ENCODE measurements at places on chromosomes 6 and 20. TPM values are rescaled to one million over a fixed set of nuclear protein-coding genes. Genes with fewer than 3 reads are reported as not detected.

SEMG1 gene
- total RNA-seq, result not detected

GRCh38 chr20:4369798-4370124 is 351.9 kb upstream of the PRND start:
- no peaks in the 10 kb centered on the region for H3K36me3 ChIP-seq
- peaks cover 13% of the 10 kb centered on the region for H3K27me3 ChIP-seq
- DNase-seq, result no peak
- no peak overlapping the region for H3K4me3 ChIP-seq
- H3K4me1 ChIP-seq, result no peaks in the 10 kb centered on the region
- H3K27ac ChIP-seq, result no peak overlapping the region

SIRPA gene
- total RNA-seq, result 6.8 TPM

APCDD1L gene
- total RNA-seq, result not detected

- H3K27me3 ChIP-seq, result no peaks in the 10 kb centered on the region
- no peak overlapping the region for H3K27ac ChIP-seq
- no peak overlapping the region for H3K4me3 ChIP-seq
Measured at GRCh38 chr6:109291902-109292301, 90.4 kb downstream of the CD164 start.

- no peak overlapping the region for H3K27ac ChIP-seq
- no peak overlapping the region for H3K4me3 ChIP-seq
- H3K4me1 ChIP-seq, result no peaks in the 10 kb centered on the region
- H3K27me3 ChIP-seq, result no peaks in the 10 kb centered on the region
- DNase-seq, result no peak
- no peaks in the 10 kb centered on the region for H3K36me3 ChIP-seq
Measured at GRCh38 chr6:77445214-77445613, 18.1 kb downstream of the HTR1B start.

DNA sequence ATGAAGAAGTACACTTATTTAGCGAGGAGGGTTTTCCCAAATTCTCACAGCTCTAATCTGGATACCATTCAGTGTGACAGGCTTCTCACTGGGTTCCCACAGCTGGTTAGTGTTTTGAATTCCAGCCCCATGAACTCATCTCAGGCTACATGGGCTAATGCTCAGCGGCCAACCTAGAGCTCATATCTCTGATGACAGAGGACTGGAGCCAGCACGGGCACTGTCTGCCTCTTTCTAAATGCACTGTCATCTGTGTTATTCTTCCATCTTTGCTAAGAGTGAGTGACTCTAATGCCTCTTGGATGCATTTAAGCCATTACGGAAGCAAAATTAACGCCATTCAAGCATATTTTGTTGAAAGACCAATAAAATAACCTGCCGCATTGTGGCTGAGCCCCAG is 308.9 kb upstream of the JAG1 start:
- no peaks in the 10 kb centered on the region for H3K27me3 ChIP-seq
- H3K4me1 ChIP-seq, result peaks cover 17% of the 10 kb centered on the region
- peak overlapping the region; percentile 60 for H3K27ac ChIP-seq
- no peak overlapping the region for H3K4me3 ChIP-seq
- no peaks in the 10 kb centered on the region for H3K36me3 ChIP-seq
- no peak for DNase-seq

DNA sequence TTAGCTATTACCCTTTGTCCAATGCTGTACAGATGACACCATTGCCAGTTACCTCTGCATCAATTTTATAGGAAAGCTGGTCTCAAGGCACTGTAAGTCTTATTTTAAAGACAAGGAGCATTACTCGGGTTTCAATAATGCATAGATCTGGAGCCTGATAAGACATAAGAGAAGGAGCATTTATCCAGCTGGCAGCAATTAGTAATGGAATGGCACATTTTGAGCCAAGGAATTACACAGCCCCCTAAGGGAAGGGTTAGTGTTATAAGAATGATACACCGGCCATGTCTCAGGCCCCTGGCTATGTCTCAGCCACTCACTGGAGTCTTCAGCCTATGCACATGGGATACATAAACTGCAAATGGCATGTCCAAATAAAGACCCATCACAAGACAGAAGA is 23.1 kb upstream of the TMEM242 start:
- no peak overlapping the region for H3K4me3 ChIP-seq
- DNase-seq, result no peak
- no peak overlapping the region for H3K27ac ChIP-seq
- H3K4me1 ChIP-seq, result peaks cover 14% of the 10 kb centered on the region
- H3K27me3 ChIP-seq, result peaks cover 23% of the 10 kb centered on the region

KIF6 gene
- total RNA-seq, result 1.3 TPM

DNA sequence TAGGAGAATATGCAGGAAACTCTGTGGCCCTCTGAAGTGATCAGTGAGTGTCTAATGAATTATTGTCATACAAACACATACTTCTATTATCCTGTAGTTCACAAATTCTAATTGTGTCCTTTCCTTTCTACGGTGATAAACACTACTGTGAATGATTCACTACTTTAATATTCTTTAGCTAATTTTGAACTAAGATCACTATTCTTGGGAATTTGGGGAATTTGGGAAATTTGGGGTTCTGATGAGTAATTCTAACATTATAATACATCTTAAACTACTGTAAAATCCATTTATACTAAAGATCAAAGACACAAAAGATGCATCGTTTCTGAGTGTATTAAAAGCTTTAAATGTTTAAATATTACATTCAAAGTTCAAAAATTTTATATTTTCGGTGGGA is 1287.2 kb upstream of the CITED2 start:
- no peak for DNase-seq
- no peaks in the 10 kb centered on the region for H3K36me3 ChIP-seq
- H3K4me3 ChIP-seq, result no peak overlapping the region
- H3K27me3 ChIP-seq, result no peaks in the 10 kb centered on the region
- H3K4me1 ChIP-seq, result peaks cover 3% of the 10 kb centered on the region

GRCh38 chr20:35048739-35049138 is 43.9 kb downstream of the TRPC4AP start:
- no peak overlapping the region for H3K27ac ChIP-seq
- H3K27me3 ChIP-seq, result no peaks in the 10 kb centered on the region
- H3K36me3 ChIP-seq, result peaks cover 52% of the 10 kb centered on the region
- DNase-seq, result no peak
- no peaks in the 10 kb centered on the region for H3K4me1 ChIP-seq

- H3K4me3 ChIP-seq, result no peak overlapping the region
- H3K36me3 ChIP-seq, result peaks cover 16% of the 10 kb centered on the region
- no peaks in the 10 kb centered on the region for H3K27me3 ChIP-seq
- no peak overlapping the region for H3K27ac ChIP-seq
- no peak for DNase-seq
Measured at GRCh38 chr6:128327890-128328289, 192.5 kb downstream of the PTPRK start.

RIPOR2 gene
- total RNA-seq, result 1.7 TPM

DNA sequence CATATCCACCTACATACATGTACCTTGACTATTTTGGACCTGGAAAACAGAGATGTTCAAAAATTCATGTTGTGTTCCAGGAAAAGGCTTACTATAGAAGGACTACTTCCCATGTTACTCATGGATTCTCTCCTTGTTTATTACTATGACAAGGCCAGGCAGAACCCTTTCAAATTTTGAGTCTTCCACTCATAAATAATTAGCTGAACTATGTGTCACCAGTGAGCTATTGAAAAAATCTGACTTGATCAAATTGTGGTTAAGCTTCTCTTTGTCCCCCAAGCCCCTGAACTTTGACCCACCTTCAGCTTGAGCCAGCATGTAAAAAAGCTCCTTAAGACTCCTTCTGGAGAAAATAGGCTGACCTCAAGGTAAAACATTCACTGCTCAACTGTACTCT is 1142.8 kb upstream of the EYS start:
- no peak overlapping the region for H3K27ac ChIP-seq
- H3K27me3 ChIP-seq, result no peaks in the 10 kb centered on the region
- no peaks in the 10 kb centered on the region for H3K4me1 ChIP-seq
- H3K36me3 ChIP-seq, result no peaks in the 10 kb centered on the region

TENT5A gene
- total RNA-seq, result 10.9 TPM

DNA sequence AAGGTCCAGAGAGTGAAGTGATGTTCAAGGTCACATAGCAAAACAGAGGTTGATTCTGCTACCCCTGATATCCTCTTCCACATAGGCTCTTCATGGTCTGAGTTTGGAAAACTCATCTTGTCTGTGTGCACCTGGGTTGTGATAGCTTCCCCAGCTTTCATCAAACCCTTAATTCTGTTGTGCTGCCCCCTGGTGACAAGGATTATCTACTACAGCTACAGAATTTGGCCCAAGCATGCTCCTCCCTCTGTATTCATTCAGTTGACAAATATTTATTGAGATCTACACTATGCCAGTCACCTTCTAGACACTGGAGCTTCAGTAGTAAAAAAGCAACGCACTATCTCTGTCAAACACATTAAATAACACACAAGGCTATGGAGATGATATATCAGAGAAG is 50.4 kb downstream of the SMPDL3A start:
- peaks cover 18% of the 10 kb centered on the region for H3K4me1 ChIP-seq
- H3K4me3 ChIP-seq, result no peak overlapping the region
- H3K36me3 ChIP-seq, result no peaks in the 10 kb centered on the region
- peaks cover 3% of the 10 kb centered on the region for H3K27me3 ChIP-seq

GRCh38 chr6:27863962-27864905 is 48.0 kb downstream of the OR2B2 start:
- peaks cover 5% of the 10 kb centered on the region for H3K36me3 ChIP-seq
- H3K4me3 ChIP-seq, result peak overlapping the region; percentile 79
- peaks cover 30% of the 10 kb centered on the region for H3K4me1 ChIP-seq

GRCh38 chr6:167056370-167056769 is 57.2 kb downstream of the CEP43 start:
- H3K4me1 ChIP-seq, result peaks cover 3% of the 10 kb centered on the region
- no peak for DNase-seq
- peaks cover 1% of the 10 kb centered on the region for H3K36me3 ChIP-seq
- no peak overlapping the region for H3K4me3 ChIP-seq
- no peak overlapping the region for H3K27ac ChIP-seq
- H3K27me3 ChIP-seq, result no peaks in the 10 kb centered on the region

DNA sequence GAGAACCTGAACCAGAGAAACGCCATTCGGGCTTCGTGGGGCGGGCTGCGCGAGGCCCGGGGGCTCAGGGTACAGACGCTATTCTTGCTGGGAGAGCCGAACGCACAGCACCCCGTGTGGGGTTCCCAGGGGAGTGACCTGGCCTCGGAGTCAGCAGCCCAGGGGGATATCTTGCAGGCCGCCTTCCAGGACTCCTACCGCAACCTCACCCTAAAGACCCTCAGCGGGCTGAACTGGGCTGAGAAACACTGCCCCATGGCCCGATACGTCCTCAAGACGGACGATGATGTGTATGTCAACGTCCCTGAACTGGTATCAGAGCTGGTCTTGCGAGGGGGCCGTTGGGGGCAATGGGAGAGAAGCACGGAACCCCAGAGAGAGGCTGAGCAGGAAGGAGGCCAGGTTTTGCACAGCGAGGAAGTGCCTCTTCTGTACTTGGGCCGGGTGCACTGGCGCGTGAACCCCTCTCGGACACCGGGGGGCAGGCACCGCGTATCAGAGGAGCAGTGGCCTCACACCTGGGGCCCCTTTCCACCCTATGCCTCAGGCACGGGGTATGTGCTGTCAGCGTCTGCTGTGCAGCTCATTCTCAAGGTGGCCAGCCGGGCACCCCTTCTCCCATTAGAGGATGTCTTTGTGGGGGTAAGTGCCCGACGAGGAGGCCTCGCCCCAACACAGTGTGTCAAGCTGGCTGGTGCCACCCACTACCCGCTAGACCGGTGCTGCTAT is 904 bp downstream of the B3GALT4 start:
- peaks cover 15% of the 10 kb centered on the region for H3K36me3 ChIP-seq
- H3K27ac ChIP-seq, result peak overlapping the region; percentile 91
- no peaks in the 10 kb centered on the region for H3K27me3 ChIP-seq
- DNase-seq, result no peak
- peak overlapping the region; percentile 81 for H3K4me3 ChIP-seq
- H3K4me1 ChIP-seq, result peaks cover 41% of the 10 kb centered on the region

- peaks cover 10% of the 10 kb centered on the region for H3K4me1 ChIP-seq
- H3K4me3 ChIP-seq, result no peak overlapping the region
- no peaks in the 10 kb centered on the region for H3K27me3 ChIP-seq
- peak overlapping the region; percentile 78 for H3K27ac ChIP-seq
Measured at GRCh38 chr20:60332523-60332922, 374.3 kb downstream of the CDH26 start.

DNA sequence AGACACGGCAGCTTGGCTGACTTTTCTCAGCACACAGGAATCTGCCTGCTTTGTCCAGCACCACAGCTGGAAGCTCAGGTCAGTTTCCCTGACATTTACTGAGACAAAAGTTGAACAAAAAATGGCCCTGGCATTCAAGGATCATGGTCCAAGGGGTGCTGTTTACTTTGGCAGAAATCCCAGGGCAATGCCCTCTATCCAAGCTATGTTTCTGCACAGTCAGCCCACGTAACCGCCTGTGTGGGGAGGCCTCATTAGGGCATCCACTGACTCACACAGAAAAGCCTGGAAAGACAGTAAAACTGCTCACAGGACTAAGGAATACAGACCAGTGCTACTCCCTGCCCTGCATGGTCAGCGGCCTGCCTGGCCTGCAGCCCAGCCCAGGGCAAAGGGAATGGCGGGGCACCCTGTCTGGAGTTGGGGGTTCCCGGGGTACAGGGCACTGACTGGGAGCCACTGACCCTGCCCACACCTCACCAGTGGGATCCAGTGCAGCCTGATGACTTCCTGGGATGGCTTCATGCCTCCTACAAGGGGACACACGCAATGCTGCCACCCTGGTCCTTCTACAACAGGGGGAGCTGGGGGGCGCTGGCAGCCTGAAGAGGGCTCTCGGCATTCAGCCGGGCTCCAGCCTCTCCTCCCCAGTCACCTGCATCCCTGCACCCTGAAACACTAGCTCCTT is 77.1 kb downstream of the NINL start:
- H3K36me3 ChIP-seq, result peaks cover 53% of the 10 kb centered on the region
- no peak for DNase-seq
- H3K27ac ChIP-seq, result no peak overlapping the region
- H3K4me3 ChIP-seq, result no peak overlapping the region

DNA sequence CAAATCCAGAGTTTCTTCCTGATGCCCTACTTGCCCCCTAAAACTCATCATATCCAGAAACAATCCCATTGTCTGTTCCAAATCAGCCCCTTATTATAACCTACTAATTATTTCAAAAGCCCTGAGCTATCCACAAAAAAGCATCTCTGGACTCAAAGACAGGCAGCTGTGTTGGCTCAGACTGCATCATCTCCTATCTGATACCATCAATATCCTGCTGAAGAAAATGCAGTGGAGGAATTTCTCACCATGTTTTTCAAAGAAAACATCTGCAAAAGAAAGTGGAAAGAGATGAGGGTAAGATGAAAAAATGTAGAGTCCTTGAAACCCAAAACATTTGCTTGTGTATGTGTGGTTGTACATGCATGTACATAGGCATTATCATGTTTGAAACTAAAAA is 153.0 kb upstream of the DEFB112 start:
- H3K27ac ChIP-seq, result no peak overlapping the region
- H3K4me1 ChIP-seq, result no peaks in the 10 kb centered on the region

ARMH2 gene
- not detected for total RNA-seq

- no peak overlapping the region for H3K27ac ChIP-seq
- peak overlapping the region; percentile 28 for H3K4me3 ChIP-seq
- H3K36me3 ChIP-seq, result no peaks in the 10 kb centered on the region
- H3K4me1 ChIP-seq, result peaks cover 14% of the 10 kb centered on the region
- peaks cover 24% of the 10 kb centered on the region for H3K27me3 ChIP-seq
Measured at GRCh38 chr20:4684837-4685413, 36.8 kb upstream of the PRND start.

- no peak for DNase-seq
- no peaks in the 10 kb centered on the region for H3K27me3 ChIP-seq
- peaks cover 23% of the 10 kb centered on the region for H3K4me1 ChIP-seq
Measured at GRCh38 chr6:138593909-138594757, 94.8 kb upstream of the NHSL1 start.

CDK5RAP1 gene
- total RNA-seq, result 38.7 TPM

CCM2L gene
- total RNA-seq, result 0.16 TPM

GRCh38 chr6:22455378-22455777 is 114.0 kb upstream of the HDGFL1 start:
- no peak for DNase-seq
- H3K27ac ChIP-seq, result no peak overlapping the region
- peaks cover 8% of the 10 kb centered on the region for H3K36me3 ChIP-seq
- H3K4me3 ChIP-seq, result no peak overlapping the region
- no peaks in the 10 kb centered on the region for H3K4me1 ChIP-seq

SLC17A9 gene
- 5.3 TPM for total RNA-seq
